ENCODE measurements at places on chromosomes 1 and 21.

- DNase-seq: no peak
Observed at GRCh38 chr1:150429805-150430204, 57.4 kb upstream of the TARS2 start.

DNA sequence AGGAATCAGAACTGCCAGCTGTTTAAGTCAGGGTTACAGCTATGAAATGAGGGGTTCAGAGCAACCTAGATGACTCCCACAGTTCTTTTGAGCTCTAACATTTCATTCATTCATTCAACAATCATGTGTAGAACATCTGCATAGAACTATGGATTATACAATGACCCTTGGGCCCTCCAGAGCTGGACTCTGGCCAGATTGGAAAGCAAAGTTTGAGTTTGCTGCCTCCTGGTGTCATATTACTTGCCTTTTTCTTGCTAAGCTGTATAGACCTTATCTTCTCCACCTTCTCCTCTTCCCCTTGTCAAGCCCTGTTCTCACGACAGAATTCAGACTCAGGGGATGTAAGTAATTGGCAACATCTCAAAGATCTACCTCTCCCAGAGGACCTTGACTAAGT lies 4.0 kb downstream of the CASQ2 start:
- DNase-seq: no peak

DNA sequence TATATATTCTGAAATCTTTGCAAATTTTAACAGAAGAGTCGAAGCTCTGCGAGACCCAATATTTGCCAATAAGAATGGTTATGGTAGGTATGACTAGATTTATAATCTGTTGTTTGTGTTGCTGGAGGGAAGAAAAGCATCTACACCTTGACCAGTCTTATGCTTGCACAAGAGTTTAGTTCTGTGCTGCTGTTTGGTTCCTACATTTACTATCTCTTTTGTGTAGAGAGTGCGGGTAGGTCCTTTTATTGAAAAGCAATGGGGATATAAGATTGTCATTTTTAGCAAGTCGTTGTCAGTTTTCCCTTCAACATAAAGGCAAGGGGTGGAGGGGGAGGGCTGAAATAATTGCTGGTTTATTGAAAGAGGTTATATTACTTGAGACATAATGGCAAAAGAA lies 396 bp downstream of the ELAVL4 start:
- DNase-seq: no peak

- DNase-seq: no peak
Observed at GRCh38 chr1:2628933-2629626, 3.7 kb downstream of the MMEL1 start.

DNA sequence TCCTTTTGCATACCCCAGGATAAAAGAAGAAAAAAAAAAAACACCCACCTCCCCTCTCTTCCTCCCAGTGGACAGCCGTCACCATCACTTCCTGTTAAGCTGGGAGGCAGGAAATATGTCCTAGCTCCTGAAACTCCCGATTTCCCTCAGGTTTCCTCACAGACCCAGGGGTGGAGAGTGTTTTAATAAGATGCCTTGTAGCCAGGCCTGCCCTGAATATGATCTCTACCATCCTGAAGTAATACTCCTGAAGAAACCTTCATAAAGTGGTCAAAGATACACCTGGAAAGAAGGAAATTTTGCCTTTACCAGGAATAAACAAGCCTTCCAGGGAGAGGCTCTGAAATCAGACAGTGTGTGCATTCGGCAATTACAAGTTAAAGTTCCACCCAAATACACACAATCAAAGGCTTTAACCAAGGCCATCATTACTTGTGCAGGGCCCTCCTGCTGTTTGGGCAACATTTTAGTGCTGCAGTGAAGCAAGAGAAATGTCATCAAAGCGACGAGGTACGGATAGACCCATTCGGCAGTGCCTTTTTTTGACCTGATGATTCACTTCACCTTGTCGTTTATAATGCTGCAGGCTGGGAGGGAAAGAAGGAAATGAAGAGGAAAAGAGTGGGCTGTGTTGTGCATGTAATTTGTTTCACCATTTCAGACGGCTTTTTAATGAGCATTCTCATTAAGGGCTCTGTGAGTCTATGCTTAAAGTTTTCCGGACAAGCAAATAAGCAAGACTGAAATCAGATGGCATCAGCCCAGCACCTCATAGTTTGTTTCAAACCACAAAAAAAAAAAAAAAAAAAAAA lies 41.0 kb upstream of the RASAL2 start:
- DNase-seq: no peak

Measured in stimulated activated CD8-positive, alpha-beta memory T cell treated with anti-CD3 and anti-CD28 coated beads, Interleukin-2, amount 100 ng/mL, for 1 hour (primary cell).